Activated T-helper 1 cell treated with anti-CD3 and anti-CD28 coated beads, Interleukin-12 subunit alpha, Interleukin-12 subunit beta, Interleukin-2, Interleukin-4 antibody, amounts not matched to agents 30 ng/mL and 10 ng/mL and 1 ng/mL, durations not matched to agents 14 hours and 24 hours and 36 hours (primary cell): ENCODE measurements at places on chromosomes 16 and 17.
A peak's percentile ranks its signal among the peaks of the same experiment; 100 is the strongest.

DNA sequence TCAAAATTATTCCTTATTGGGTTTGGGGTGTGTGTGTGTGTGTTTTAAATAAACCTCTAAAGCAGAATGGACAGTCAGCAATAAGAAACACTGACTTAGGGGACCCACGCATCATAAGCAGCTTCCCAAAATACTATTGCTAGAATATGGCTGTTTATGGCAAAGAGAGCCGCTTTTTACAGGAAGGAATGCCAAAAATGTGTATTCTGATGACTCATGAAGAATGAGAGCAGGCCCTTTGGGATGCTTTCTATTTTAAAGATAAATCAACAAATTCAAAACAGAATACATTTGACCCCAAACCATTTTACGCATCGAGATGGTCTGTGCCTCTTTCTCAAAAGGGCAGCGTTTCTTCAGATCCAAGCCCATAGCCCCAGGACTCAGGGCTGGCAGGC, 37.5 kb downstream of the ARHGAP17 start:
- DNase-seq, result no peak

DNA sequence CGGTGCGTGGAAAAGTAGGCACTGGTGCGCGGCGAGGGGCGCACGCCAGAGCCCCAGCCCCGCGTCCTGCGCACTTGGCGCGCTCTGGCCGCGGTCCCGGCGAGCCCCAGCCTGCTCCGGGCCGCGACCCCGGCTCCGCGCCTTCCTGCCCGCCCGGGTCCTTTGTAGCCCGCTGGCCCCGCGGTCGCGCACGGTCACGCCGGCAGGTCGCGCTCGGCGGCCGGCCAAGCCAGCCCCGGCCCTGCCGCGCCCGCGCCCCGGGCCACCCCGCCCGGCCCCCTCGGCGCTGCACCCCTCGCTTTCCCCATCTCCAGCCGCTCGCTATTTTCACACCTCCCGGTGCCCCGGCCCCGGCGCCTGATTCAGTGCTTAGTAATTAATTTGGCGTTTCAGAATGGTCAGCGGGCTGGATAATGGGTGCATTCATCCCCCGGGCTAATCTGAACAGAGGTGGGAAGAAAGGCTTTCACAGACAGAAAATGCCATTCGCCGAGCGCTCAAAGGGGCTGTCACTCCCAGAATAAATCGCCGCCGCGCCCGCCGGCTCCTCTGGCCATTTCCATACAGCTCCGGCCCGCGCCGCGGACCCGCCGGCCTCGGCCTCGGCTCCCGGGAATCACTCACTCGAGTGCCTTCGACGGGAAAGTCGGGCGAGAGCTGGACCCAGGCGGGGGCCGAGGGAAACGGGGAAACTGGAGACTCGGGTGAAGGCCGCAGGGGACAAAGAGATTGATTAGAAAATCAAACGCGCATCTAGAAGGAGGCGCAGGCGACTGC, 17.8 kb upstream of the NTN1 start:
- DNase-seq, result no peak

- peak; percentile 74 for DNase-seq
These were observed 10.6 kb downstream of the KSR1 start for GRCh38 chr17:27466743-27467375.

- DNase-seq, result no peak
These were observed 12.5 kb upstream of the ATP2A3 start for GRCh38 chr17:3976675-3977171.

GRCh38 chr17:27318228-27318627, 24.3 kb downstream of the WSB1 start:
- no peak for DNase-seq

GRCh38 chr17:56773124-56773523, 60.6 kb downstream of the C17orf67 start:
- no peak for DNase-seq

- DNase-seq, result no peak
These were observed 124.8 kb upstream of the RBL2 start for GRCh38 chr16:53309457-53309856.

DNA sequence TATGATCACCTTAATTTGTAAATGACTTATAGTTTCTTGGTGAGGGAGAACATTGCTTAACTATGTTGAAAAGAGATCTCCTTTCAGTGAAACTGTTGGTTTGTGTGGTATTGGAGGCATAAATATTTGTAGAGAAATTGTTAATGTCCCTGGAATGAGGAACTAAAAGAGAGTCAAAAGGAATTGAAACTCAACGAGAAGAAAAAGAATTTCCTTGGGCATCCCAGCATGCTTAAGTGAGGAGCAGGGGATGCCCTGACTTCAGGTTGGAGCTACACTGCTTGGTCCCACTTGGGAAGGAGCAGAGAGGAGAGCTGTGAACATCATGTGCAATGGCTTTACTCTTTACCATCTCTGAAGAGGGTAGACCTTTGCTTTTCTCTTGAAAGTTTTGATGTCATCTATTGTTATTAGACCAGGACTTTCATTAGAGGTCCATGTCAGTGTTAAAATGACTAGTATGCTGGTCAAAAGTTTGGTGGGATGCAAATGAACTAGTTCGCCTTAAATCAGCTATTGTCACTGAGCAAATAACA, 21.7 kb downstream of the KRT23 start:
- no peak for DNase-seq

DNA sequence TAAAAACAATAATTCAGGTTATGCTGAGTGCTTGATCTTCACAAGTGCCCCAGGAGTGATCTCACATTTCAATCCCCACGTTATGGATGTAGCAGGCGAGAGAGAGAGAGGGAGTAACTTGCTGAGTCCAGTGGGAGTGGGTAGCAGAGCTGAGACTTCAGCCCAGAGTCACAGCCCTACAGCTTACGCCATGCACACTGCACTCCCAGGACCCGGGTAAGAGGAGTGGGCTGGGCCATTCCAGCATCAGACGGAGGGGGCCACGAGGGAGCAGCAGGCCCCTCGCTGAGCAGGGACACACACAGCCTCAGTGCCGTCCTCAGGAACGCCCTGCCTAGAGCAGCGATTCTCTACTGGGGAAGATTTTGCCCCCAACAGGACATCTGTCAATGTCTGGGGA, 9.8 kb upstream of the KIF19 start:
- DNase-seq, result no peak

- no peak for DNase-seq
These were observed 6.0 kb downstream of the KRT20 start for GRCh38 chr17:40879026-40879425.

- DNase-seq, result no peak
These were observed 57.2 kb upstream of the CACNG3 start for GRCh38 chr16:24198807-24199533.

- DNase-seq, result no peak
These were observed 16.5 kb upstream of the LIMD2 start for GRCh38 chr17:63716426-63716825.

GRCh38 chr17:46120537-46120936, 72.7 kb downstream of the KANSL1 start:
- DNase-seq, result no peak

DNA sequence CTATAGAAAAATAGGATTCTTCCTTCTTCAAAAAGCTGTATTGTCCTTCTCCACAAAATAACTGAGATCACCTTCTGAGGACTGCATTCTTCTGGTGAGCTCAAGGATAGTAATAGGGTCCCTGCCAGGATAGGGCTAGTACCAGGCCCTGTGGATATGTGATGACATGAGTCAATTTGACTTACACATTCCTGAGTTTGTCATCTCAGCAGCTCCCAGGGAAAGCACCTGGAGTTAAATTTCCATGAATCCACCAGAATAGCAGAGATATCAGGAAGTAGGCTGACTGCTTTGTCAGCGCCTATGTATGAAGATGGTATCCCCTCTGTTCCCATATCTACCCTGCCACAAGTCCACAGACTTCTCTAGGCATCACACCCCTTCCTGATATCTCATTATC, 225.8 kb downstream of the PMP22 start:
- DNase-seq, result no peak
